Activated CD4-positive, alpha-beta T cell treated with anti-CD3 and anti-CD28 coated beads for 36 hours (primary cell): ENCODE measurements at places on chromosomes 2 and 18. TPM values are rescaled to one million over a fixed set of nuclear protein-coding genes. Genes with fewer than 3 reads are reported as not detected.
A peak's percentile ranks its signal among the peaks of the same experiment; 100 is the strongest.

GRCh38 chr2:76310894-76311633, 600.3 kb upstream of the GCFC2 start:
- no peak for DNase-seq

LYG1 gene
- 0.66 TPM for total RNA-seq

- DNase-seq: no peak
These were observed 68.6 kb downstream of the ZBTB7C start for GRCh38 chr18:48340560-48340959.

GRCh38 chr2:241558532-241559322, at the start of gene BOK:
Gene BOK (plus strand): TSS chr2:241558745. CDS start chr2:241559484, 739 bp downstream.
- DNase-seq: peak; percentile 16

DNA sequence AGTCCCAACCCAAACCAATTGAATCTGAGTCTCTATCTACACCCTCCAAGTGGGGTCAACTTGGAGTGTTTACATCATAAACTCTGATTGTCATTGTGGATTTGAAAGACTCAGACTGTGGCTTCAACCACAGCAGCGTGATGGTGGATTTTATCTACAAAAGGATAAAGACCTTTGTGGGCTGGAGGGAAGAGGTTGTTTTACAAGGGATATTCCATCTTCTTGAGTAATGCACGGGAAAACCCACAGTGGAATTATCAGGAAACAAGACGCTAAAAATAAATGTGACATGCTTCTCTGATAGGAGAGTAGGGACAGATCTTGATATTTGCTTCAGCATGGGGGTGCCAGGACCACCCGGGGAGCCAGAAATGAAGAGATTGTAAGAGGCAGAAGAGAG, 93.5 kb downstream of the LPIN1 start:
- DNase-seq: no peak

DNA sequence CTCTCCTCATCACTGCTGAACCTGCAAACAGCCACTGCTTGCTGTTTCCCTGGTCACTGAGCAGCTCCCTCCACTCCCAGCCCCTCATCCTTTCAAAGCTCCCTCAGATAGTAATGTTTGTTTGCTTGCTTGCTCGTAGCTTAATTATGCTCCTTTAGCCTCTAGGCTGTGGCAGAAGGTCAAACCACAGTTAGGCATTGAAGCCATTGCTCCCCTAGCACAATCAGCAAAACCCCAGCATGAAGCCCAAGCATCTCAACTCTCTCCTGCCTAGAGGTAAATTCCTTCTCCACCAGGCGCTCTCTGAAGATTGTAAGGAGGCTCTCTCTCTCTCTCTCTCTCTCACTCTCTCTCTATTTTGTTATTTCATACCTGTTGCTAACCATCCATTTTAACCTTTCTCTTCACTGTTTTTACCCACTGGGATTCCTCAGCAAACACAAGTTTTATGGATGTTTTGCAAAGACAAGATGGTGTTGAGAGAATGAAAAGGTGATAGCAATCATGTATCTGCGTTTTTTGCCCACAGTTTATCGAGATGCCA, 135.9 kb upstream of the HNRNPA3 start:
- DNase-seq: no peak

DNA sequence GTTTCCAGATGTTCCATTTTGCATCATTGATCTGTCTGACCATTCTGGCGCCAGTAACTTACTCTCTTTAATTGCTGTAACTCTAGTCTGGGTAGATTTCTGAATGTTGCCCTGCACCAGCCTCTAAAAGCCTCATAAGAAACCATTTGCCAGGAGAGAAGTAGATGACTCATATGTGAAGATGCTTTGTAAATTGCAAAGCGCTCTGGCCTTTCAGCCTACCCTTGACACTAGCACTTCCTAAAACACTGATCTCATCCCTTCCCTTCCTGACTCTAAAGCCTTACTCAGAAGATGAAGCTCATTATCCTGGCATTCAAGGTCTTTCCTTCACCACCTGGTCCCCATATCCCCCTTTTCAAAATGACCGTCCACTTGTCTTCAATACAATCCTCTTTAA, 193.2 kb upstream of the MEX3C start:
- DNase-seq: no peak
